Stimulated activated CD4-positive, alpha-beta T cell treated with anti-CD3 and anti-CD28 coated beads, Interleukin-1b, Interleukin-23, amount 100 ng/mL, for 4 hours (primary cell): ENCODE measurements at places on chromosomes 16 and 17.

GRCh38 chr17:32269377-32269776 lies 3.7 kb downstream of the RHBDL3 start:
- DNase-seq, result no peak

DNA sequence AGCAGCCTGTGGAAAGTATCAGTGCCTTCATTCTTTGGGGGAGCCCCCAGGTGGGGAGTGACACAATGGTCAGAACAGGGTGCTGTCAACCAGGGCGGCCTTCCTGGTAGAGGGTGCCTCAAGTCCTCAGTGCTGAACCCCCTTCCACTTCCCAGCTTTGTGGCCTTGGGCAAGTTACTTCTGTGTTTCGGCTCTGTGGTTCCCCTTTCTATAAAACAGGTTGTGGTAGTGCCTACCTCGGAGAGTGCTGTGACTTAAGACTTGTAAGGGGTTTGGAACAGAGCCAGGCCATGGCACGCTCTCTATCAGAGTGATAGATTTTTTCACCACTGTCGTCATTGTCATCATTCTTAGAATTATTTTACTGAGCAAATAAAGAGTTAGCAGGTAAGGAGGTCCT lies 141.1 kb downstream of the CCDC182 start:
- DNase-seq, result peak; percentile 29

DNA sequence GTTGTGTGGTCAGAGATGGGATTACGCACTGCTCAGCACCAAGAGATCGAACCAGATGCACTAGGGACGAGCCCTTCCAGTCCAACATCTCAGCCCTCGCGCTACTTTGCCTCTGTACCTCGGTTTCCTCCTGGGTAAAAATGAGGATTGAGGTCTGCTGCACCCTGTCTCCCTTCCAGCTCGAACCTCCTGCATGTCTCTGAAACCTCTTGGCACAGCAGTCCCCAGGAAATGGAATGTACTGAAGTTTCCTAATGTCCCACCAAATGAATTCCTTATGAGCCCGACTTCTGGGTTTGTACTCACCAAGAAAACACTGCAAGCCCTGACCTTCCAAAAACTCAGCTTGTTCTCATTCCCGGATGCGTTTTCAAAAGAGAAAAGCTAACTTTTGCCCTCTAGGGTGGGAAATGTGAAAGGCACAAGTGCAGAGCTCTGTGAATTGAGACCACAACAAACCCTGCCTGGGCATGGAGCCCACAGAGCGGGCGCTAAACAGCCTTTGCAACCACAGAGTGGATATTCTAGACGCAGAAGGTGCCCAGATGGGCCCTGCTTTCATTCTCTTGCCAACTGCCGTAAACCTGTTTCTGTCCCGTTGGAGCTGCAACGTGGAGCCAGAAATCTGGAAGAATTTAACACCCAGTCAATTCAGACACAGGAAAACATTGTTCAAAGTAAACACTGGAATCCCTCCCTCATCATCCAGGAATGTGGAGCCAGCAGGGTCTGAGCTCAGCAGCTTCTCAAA lies 10.3 kb downstream of the CDRT4 start:
- DNase-seq, result no peak

GRCh38 chr17:74798239-74798707 lies 22.1 kb upstream of the NAT9 start:
- DNase-seq, result no peak

DNA sequence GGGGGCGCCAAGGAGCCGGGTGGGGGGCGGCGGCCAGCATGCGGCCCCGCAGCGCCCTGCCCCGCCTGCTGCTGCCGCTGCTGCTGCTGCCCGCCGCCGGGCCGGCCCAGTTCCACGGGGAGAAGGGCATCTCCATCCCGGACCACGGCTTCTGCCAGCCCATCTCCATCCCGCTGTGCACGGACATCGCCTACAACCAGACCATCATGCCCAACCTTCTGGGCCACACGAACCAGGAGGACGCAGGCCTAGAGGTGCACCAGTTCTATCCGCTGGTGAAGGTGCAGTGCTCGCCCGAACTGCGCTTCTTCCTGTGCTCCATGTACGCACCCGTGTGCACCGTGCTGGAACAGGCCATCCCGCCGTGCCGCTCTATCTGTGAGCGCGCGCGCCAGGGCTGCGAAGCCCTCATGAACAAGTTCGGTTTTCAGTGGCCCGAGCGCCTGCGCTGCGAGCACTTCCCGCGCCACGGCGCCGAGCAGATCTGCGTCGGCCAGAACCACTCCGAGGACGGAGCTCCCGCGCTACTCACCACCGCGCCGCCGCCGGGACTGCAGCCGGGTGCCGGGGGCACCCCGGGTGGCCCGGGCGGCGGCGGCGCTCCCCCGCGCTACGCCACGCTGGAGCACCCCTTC lies 484 bp downstream of the FZD2 start:
- no peak for DNase-seq

DNA sequence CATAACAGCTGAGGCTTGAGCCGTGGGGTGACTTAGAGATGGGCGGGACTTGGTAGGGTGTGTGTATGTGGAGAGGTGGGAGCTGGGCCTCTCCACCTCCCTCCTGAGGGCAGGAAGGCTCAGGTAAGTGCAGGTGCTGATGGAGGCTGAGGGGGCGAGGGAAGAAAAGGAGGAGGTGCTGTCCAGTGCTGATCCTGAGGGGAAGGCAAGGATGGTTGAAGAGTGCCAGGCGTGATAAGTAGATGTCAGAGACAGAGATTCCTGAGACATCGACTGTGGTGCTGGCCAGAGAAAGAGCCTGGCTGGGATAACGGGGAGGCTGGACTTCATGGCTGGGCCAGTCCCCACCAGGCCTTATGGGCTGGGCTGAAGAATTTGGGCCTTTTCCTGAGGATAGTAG lies 159.1 kb downstream of the SDK2 start:
- no peak for DNase-seq
